Uterus (tissue), 4 donors: ENCODE measurements at places on chromosomes 1 and 21. TPM values are rescaled to one million over a fixed set of nuclear protein-coding genes. Genes with fewer than 3 reads are reported as not detected.

- DNase-seq, result no peak
Observed at GRCh38 chr21:28773036-28773435, 219.6 kb downstream of the LTN1 start.

- no peak for DNase-seq
Observed at GRCh38 chr1:16152481-16153087, 3.3 kb downstream of the EPHA2 start.

FAM78B gene
- total RNA-seq, result not detected

NADK gene
- 51.8 TPM for total RNA-seq
